ENCODE measurements at places on chromosomes 6 and 20.

- DNase-seq: no peak
These were observed 17.1 kb upstream of the SMIM13 start for GRCh38 chr6:11076540-11076939.

GRCh38 chr6:124260337-124260736 is 456.7 kb downstream of the NKAIN2 start:
- DNase-seq: no peak

DNA sequence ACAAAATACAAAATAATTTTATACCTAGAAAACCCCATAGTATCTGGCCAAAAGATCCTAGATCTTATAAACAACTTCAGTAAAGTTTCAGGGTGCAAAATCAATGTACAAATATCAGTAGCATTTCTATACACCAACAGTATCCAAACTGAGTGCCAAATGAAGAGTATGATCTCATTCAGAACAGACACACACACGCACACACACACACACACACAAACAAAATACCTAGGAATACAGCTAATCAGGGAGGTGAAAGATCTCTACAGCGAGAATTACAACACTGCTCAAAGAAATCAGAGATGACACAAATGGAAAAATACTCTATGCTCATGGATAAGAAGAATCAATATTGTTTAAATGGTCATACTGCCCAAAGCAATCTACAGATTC is 49.2 kb downstream of the TOMM6 start:
- no peak for DNase-seq

GRCh38 chr20:10715035-10715434 is 41.2 kb upstream of the JAG1 start:
- DNase-seq: no peak

DNA sequence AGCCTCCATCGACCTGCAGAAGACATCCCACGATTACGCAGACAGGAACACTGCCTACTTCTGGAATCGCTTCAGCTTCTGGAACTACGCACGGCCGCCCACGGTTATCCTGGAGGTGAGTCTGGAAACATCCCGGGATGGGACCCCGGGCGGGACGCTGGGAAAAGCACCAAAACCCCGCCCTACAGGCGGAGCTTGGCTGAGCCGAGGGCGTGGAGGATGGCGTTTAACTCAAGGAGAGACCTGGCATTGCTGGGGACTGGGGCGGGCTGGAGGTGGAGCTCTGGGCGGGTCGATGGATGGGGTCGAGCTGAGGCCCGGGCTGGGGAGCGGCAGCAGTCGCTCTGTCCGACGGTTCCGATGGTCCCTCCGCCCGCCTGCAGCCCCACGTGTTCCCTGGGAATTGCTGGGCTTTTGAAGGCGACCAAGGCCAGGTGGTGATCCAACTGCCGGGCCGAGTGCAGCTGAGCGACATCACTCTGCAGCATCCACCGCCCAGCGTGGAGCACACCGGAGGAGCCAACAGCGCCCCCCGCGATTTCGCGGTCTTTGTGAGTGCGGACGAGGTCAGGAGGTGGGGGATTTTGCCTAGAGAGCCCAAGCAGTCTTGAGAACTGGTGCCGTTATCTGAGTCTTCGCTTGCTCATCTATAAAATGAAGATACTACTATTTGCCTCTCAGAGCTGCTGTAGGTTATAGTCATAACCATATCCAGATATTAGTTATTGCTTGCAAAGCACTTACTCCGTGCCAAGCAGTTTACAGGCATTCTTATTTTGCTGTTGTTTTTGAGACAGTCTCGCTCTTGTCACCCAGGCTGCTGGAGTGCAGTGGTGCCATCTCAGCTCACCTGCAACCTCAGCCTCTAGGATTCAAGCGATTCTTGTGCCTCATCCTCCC is 3.8 kb downstream of the SPAG4 start:
- DNase-seq: peak; percentile 75

GRCh38 chr6:53048431-53049195 is 16.6 kb upstream of the FBXO9 start:
- no peak for DNase-seq

DNA sequence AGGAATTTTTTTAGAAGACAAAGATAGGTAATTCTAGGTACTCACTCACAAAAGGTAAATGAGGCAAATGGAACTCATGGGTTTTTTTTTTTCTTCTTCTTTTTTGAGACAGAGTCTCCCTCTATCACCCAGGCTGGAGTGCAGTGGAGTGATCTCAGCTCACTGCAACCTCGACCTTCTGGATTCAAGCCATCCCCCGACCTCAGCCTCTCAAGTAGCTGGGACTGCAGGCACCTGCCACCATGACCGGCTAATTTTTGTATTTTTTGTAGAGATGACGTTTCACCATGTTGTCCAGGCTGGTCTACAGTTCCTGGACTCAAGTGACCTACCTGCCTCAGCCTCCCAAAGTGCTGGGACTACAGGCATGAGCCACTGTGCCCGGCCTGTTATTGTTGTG is 126.1 kb downstream of the LRRC1 start:
- no peak for DNase-seq

- DNase-seq: no peak
These were observed 40.0 kb downstream of the RANBP9 start for GRCh38 chr6:13671548-13672127.

DNA sequence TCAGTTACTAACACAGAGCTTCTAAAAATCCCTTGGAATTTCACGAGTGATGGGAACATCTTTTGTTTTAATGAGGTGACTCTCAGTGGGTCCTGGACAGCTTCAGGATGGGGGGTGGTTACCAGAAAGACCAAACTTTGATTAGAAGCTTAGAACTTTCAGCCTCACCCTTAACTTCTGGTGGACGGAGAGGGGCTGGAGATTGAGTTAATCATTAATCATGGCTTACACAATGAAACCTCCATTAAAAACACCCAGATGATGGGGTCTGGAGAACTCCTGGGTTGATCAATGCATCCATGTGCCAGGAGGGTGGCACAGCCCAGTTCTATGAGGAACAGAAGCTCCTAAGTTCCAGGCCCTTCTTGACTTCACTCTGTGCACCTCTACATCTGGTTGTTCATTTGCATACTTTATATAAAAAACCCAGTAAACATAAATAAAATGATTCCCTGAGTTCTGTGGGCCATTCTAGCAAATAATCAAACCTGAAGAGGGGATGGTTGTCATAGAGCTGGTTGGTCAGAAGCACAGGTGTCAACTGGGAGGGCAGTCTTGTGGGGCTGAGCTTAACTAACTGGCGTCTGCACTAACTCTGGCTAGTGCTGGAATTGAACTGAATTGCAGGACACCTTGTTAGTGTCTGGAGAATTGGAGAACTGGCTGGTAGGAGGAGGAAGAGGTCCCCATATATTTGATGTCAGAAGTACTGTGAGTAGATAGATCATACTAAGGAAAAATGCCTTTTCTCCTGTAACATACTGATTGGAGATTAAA is 10.3 kb downstream of the RMND1 start:
- DNase-seq: no peak

GRCh38 chr20:32528171-32528891 is 56.8 kb downstream of the NOL4L start:
- DNase-seq: peak; percentile 77

DNA sequence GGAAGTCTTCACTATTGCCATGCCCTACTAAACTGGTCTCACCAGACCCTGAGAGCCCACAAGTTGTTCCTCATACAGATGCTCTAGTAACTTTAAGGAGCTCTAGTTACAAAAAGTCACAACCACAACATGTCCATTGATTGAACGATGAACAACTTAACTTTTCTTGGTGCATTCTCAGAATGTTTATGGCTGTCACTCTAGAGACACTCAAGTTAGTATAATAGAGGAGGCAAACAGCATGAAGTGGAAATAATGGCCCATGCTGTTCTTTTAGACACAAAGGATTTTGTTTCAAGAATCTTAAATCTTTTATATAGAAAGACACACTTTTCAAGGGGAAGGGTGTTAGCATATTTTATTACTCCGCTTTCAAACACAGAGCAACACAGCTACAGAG is 934.4 kb downstream of the HACE1 start:
- DNase-seq: peak; percentile 27

GRCh38 chr6:71045296-71045695 is 88.4 kb upstream of the B3GAT2 start:
- DNase-seq: peak; percentile 75

GRCh38 chr6:81842254-81842653 is 89.8 kb upstream of the TENT5A start:
- no peak for DNase-seq

- no peak for DNase-seq
These were observed 46.1 kb upstream of the DSN1 start for GRCh38 chr20:36819659-36820058.

DNA sequence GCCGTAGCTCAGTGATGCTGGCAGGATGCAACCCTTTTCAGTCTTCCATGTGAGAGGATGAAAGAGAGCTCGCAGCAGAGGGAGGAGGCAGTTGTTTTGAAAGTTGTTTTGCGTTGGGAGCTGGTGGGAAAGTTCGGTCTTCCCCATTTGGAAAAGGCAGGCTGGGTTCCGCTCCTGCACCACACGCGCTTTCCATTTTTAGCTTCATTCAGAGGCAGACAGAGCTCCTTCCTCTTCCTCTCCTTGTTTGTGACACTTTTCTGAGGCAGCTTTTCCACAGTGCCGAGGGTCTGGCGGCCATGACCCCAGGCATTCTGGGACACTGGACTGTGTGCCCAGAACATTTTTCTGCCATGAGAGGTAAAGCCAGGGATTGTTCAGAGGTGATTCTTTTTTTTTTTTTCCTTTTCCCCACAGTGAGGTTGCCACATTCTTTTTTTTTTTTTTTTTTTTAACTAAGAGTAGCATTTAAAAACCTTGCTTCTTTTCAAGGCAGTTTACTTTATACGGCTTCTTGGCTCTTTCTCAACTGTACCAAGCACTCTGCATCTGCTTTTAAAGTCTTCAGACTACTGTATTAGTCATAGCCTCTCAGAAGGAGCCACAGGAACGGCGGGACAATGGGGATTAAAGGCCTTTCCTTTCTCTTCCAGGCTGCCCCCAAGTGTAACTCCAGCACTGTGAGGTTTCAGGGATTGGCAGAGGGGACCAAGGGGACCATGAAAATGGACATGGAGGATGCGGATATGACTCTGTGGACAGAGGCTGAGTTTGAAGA is 1.6 kb downstream of the PRDM1 start:
- DNase-seq: no peak

DNA sequence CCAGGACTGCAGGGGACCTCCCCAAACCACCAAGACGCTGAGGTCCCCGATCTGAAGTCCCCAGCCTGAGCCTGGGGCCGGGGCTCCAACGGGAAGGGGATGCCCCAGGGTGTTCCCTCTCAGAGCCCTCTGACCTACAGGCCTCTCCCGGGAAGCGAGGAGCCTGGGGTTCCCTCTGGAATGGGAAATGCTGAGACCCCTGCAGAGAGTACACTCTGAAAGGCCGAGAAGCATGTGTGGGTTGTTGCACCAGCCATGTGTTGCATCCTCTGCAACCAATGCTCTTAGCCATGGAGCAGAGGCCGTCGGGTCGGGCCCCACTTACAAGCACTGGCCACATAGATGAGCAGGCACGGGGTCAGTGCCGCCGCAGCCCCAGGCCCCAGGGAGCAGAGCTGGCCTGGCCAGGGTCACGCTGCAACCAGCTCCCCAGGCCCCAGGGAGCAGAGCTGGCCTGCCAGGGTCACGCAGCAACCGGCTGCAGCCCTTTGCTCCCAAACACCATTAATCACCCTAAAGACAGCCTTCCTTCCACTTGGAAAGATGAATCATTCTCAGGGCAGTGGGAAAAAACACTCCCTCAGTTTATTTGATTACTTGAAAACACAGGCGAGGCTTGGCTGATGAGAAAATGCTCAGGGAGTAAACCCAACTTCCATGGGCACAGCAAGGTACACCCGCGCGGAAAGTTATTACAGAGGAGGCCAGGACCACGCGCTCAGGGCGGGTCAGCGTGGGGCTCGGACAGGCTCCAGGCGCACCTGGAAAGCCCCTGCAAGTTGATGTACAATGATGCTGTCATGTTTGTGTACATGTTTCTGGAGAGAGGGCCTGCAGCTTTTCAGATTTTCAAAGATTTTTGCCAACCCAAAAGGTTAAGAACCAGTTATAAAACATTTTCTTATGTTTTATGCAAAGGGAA is 78.0 kb upstream of the AFDN start:
- DNase-seq: no peak

GRCh38 chr20:53492212-53492611 is 101.4 kb downstream of the ZNF217 start:
- DNase-seq: no peak

- no peak for DNase-seq
These were observed 28.4 kb downstream of the TFEB start for GRCh38 chr6:41706876-41707564.

GRCh38 chr6:13229205-13230085 is 98.9 kb downstream of the TBC1D7 start:
- DNase-seq: no peak

- no peak for DNase-seq
These were observed 30.4 kb downstream of the SLC17A1 start for GRCh38 chr6:25801436-25801835.

GRCh38 chr6:47535316-47536225 is 58.0 kb downstream of the CD2AP start:
- no peak for DNase-seq

DNA sequence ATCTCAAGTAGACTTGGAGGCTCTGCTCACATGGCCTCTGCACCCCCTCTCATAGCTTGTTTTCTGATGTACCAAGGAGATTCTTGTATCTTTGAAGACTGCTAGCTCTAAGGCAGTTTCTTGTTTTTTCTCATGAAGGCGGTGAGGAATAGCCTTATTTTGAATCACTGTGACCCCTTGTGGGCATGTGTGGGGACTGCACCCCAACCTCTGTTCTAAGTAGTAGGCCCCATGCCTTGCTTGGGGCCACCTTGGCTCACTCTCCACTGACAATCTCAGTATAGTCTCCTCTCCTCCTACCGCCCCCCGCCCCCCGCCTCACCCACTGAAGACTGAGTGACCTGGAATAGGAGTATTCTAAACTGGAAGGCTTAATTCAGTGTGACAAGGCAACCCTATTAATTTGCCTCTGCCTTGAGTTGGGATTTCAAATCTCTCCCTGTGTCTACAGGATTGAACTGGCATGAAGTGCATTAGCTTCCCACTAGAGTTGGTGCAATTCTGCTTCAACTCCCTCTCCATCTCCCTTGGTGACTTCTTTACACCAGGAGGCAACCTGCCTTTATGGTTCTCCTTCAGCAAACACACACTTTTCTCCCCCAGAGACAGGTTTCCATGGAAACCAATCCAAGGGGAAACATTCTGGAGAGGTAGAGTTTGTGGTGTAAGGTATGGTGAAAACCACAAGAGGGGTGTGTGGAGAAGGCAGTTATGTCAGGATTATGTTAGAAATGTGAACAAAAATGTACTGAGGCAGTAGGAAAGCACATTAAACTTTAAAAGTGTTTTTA is 75.4 kb upstream of the ECI2 start:
- DNase-seq: peak; percentile 40
